CD4-positive, alpha-beta T cell treated with Interleukin-21 for 1 hour (primary cell): ENCODE measurements at places on chromosomes 7 and 10.

DNA sequence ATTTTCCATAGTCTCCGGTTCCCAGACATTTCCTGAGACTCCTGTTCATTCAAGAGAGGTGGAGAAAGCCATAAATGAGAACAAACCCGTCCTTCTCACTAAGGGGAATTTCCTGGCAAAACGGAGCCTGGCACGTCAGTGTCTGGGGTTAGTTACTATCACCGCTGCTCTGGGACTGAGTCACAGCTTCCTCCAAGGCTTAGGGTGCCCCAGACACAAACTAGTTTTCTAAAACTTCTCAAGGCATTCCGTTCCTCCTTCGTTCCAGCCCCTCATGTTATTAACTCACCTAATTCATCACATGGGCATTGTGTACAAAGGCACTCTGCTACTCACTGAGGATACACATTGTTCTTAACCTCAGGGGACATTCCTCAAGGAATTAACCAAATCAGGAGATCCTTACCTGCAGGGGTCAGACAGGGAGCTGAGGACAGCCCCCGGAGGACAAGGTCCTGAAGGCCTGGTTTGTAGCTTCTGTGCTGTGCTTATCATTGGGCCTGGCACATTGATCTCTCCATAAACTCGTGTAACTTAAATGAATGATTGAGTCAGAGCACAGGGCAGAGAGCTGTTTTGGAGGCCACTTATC lies 103.0 kb upstream of the KLF6 start:
- DNase-seq = peak; percentile 88

GRCh38 chr7:158733775-158734494 lies 29.3 kb upstream of the NCAPG2 start:
- DNase-seq = no peak

- peak; percentile 50 for DNase-seq
Measured at GRCh38 chr10:133475425-133475734, 21.6 kb downstream of the SCART1 start.

DNA sequence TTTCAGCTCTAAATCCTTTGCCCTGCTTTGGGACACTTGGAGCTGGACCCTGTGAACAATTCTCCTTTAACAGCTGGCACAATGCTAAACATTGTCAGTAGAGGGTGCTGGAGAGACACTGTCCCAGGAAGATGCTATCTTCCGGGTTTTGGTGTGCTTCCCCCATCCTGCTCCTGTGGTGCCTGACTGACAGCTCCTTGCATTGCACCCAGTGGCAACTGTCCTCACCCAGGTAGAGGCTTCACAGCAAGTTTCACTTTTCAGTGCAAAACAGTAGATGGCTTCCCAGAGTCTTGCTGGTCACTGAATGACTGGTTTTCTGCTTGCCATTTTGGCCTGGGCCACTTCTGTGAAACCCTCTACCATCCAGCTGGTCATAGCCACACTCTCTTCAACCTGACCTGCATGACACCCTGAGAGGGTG lies 77.3 kb downstream of the CDC14C start:
- DNase-seq = no peak

DNA sequence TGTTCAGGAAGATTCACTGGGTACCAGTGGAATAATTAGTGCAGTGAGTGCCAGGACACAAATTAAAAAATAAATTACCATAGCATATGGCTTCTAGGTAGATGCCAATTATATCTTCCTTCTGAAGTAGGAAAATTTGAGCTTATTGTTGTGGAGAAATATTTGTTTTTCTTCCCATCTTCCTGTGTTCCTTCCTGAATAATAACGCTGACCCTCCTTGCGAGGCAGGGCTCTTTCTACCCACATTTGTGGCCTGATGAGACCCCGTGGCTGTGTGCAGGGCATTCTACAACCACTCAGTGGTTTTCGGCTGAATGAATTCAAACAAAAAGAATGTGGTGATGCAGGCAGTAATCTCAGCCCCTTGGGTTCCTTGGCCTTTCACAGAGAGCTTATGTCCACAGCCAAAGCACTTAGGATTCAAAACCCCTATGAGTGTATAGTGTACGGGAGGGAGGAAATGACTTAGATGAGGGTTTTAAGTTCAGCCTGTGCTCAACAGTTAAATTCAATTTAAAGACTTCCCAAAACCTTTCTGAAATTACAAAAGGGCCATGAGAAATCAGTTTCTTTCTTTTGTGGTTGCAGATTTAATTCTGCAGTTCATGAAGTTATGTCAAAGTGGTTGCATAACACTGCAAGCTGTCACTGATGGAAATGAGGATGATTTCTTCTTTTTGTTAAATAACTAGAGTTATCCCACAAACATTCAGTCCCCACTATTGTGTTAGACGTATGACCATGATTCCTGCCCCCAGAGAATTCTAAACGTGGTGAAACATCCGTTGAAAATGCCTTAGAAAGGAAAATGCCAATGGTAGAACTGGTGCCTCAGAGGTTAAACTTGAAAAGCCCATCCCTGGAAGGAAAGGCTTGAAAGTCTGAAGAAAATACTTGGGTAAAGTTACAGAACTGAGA lies 255.3 kb downstream of the FZD1 start:
- no peak for DNase-seq

DNA sequence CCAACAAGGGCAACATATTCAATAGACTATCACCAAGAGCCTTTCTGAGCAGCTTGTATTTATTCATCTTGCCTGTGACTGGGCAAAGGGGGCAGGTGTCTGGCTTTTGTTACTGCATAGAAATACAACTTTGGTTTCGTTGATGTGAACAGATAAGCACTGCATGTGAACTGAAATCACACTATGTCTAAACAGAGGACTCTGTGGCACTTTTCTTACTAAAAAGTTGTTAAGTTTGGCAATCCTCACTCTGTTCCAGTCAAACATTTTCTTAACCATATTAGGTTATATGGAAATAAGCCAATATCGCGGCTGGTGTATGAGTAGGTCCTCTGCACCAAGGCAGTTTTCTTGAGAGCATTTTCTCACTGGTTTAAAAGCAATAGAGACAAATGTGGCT lies 48.5 kb downstream of the CALD1 start:
- DNase-seq = no peak

DNA sequence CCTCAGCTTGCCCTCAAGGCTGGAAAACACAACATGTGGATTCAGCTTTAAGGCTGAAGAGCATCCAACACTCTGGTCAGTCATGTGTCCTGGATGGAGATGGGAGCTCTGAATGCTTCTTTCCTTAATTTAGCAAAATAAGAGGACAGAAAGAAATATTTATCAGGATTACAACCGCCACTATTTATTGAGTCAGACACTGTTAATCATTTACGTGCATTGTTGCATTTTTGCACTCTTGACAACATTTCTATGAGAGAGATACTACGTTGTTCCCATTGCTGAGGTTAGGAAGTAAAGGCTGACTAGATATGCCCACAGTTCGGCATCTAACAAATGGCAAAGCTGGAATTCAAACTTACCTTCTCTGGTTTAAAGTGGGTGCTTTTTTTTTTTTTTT lies 101.8 kb upstream of the KMT2C start:
- DNase-seq = no peak

DNA sequence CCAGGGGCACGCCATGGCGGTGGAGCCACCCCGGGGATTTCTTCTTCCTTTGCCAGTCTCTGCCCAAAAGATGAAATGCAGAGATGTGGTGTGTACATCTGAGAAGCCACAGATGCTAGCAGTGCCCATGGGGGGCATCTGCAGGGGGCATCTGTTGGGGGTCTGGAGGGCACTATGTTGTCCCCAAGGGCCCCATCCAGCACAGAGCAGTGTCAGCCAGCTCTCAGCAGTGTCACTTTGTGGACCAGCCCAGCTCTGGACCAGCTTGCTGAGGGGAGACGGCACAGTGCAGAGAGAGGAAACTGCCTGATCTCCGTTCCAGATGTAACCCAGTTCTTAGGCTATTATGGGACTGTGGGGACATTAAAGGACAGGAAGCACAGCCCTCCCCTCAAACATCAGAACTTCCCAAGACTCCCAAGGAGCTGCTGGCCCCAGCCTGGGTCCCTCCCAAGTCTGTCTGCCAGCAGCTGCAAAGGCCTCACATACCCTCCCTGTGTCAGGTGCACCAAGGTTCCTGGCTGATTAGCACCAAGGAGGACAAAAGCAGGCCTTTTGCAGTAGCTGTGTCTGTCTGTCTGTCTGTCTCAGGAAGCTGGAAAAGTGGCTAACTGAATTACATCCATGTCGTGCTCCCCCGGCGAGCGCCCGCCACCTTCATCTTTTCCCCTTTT lies 536.5 kb downstream of the PTPRN2 start:
- no peak for DNase-seq

DNA sequence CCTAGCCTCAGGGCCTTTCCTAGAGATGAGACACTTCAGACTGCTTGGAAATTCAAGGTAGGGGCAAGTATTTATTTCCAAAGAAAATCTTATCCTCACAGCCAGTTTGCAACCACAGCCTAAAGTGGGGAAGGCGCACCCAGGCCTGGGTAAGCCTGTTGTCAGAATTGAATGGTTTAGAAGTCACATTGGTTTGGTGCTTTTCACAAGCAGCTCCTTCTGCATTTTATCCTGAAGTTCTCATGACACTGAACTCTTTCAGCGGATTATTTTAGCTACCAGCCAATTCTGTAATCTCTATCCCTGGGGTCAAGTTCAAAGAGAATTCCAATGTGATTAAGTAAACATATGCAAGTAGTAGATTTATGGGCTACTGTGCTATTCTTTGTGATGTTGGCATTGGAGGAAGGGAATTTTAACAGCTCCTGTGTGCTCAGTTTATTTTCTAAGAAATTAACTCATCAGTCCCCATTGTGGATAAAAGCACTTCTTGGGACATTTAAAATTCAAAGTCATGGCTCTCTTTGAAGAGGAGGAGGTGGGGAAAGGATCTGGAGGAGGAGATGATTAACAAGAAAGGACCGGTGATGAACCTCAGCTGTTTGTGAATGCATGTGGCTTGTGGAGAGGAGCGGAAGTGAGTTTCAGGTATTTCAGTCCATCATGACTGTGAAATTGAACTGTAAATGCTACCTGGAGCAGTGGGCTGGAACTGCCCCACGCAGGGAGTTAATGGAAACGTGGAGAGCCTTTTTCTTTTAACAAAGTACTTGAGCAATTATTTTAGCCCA lies 90.2 kb upstream of the CACUL1 start:
- no peak for DNase-seq

- no peak for DNase-seq
Measured at GRCh38 chr10:125962200-125962599, 65.8 kb downstream of the FANK1 start.

DNA sequence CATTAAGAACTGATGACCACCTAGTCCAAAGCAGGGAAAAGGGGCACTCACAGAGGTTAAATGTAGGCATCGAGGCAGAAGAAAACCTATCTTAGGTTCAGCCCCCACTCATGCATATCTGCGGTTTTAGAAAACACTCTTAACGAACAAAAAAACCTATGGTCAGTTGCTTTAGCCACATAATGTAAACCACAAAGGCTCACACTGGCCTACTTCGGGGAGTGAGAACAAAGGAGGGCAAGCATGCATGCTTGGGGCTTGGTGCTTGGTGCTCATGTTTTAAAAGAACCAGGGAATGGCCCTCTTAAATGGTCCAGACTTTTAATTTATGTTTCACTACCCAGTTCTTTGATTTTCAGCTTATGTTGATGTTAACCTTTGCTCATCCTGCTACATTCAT lies 14.2 kb downstream of the INSYN2A start:
- no peak for DNase-seq

DNA sequence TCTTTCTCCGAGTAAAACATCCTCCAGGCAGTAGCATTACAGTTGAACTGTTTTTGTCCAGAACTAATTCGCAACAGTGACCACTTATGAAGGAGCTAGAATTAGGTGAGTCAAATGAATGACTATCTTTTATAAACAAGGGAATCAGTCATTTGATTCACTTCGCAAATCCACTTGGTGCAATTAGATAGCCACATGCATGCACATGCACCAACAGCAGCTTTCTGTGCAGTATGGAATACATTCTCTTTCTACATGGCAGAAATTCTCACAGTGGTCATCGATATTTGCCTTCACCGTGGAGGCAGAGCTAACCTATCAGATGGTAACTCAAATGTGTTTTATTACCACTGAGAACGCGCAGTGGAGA lies 118.8 kb downstream of the CDK6 start:
- no peak for DNase-seq

- DNase-seq = no peak
Measured at GRCh38 chr7:38973760-38974159, 3.9 kb upstream of the POU6F2 start.

DNA sequence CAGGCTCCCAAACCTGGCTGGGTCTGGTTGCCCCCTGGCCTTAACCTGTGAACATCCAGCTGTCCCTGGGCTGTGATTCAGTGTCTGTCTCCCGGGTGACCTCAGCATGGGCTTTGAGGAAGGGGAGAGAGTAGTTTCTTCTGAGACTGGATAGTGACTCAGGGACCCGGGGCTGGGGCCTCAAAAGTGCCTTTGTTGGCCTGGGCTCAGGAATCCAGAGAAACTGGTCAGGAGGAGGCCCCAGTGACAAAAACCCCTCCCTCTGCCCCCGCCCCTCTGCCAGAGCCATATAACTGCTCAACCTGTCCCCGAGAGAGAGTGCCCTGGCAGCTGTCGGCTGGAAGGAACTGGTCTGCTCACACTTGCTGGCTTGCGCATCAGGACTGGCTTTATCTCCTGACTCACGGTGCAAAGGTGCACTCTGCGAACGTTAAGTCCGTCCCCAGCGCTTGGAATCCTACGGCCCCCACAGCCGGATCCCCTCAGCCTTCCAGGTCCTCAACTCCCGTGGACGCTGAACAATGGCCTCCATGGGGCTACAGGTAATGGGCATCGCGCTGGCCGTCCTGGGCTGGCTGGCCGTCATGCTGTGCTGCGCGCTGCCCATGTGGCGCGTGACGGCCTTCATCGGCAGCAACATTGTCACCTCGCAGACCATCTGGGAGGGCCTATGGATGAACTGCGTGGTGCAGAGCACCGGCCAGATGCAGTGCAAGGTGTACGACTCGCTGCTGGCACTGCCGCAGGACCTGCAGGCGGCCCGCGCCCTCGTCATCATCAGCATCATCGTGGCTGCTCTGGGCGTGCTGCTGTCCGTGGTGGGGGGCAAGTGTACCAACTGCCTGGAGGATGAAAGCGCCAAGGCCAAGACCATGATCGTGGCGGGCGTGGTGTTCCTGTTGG lies at the start of gene CLDN4:
CLDN4 (plus strand) TSS at position 316 of the 903 bp plus-strand sequence; CDS start at position 522, 206 bp downstream.
- no peak for DNase-seq

DNA sequence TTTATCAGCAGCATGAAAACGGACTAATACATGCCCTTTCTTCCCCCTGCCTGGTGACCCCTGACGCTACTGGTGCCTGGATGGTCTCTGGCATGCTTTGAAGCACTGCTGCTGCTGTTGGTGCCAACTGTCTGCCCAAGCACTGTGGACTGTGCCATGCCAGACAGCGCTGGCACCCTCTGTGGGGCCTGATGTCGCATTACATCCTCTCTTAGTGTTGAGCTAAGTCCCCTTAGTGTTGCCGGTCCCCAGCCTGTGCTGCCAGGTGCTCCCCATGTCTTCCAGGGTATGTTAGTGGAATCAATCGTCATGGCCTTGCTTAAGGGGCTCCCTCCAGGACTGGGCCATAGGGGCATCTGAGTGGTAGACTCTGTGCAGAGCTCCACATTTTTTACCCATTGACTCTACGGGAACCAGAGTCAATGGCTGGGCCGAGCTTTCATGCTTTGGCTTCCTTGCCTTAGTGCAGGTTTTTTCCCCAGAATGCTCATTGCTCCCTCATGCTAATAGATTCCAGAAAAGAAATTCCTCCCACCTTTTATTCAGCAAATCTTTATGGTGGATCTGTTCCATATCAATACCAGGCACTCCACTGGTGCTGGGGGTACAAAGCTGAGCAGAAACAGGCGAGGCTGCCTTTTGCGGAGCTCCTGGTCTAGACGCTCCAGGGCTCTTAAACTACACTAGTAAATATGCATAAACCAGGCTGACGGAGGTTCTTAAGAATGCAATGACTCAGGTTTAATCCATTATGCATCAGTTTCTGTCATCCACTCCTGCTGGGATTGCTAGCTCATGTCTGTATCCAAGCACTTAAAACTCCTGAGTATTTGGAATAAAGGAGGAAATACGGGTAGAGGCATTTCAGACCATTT lies 21.8 kb upstream of the MRC1 start:
- DNase-seq = no peak
